Stimulated activated CD8-positive, alpha-beta memory T cell treated with anti-CD3 and anti-CD28 coated beads, Interleukin-7, amount 100 ng/mL, for 4 hours (primary cell): ENCODE measurements at places on chromosomes 2 and 18.

GRCh38 chr2:175567435-175568061 is 386.0 kb upstream of the ATP5MC3 start:
- no peak for DNase-seq

DNA sequence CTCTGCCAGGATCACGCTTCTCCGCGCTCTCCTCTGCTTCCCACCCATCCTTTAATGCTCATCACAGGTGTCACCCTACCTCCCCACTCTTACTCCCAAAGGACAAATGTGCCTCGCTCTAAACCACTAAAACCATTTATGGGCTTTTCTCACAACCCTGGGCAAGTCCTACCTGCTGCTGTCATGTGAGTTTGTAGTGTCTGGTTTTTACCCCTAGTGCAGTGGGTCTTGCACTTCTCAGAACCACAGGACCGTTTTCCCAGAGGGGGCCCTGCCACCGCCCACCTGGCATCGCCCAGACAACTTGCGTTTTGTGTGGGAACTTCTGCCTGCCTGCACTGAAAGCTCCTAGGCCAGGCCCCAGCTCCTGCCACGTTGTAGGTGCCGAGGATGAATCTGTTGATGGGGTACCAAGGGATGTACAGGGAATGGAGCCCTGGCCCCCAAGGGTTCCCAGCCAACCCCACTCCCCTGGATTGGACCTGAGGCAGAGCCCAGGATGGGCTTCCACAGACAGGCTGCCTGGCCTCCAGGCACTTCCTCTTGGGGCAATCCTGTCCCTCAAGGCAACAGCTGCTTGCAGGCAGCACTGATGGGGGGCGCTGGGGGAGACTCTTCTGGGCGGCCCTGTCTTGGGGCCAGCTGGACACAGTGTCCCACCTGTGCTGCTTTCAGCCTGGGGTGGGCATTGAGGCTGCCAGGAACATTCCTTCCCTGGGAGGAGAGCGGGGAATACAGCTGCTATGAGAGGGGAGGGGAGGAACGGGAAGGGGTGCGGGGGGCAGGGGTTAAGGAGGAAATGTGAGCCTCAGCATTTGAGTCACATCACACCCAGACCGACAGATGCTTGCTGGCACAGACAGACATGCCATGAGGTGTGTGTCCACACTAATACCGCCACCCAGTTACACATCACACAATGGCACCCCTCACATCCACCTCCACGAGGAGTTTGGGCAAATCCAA is 176.3 kb downstream of the ZFP36L2 start:
- DNase-seq = no peak

GRCh38 chr2:202858601-202859000 is 13.0 kb downstream of the ICA1L start:
- DNase-seq = no peak

DNA sequence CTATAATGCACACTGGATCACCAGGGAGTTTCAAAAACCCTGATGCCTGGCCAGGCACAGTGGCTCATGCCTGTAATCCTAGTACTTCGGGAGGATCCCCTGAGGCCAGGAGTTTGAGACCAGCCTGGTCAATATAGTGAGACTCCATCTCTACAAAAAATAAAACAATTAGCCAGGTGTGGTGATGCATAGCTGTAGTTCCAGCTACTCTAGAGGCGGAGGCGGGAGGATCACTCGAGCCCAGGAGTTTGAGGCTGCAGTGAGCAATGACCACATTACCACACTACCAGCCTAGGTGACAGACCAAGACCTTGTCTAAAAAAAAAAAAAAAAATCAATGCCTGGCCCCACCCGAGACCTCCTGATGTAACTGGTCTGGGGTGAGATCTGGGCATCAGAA is 137.2 kb downstream of the MTCL1 start:
- DNase-seq = no peak

- no peak for DNase-seq
These were observed 48.0 kb upstream of the ID2 start for GRCh38 chr2:8633735-8634313.

- no peak for DNase-seq
These were observed 36.2 kb upstream of the BMP10 start for GRCh38 chr2:68907232-68907919.

- no peak for DNase-seq
These were observed 132.2 kb upstream of the SMAD7 start for GRCh38 chr18:49082714-49083688.

GRCh38 chr2:67783026-67783425 is 279.8 kb downstream of the C1D start:
- no peak for DNase-seq

DNA sequence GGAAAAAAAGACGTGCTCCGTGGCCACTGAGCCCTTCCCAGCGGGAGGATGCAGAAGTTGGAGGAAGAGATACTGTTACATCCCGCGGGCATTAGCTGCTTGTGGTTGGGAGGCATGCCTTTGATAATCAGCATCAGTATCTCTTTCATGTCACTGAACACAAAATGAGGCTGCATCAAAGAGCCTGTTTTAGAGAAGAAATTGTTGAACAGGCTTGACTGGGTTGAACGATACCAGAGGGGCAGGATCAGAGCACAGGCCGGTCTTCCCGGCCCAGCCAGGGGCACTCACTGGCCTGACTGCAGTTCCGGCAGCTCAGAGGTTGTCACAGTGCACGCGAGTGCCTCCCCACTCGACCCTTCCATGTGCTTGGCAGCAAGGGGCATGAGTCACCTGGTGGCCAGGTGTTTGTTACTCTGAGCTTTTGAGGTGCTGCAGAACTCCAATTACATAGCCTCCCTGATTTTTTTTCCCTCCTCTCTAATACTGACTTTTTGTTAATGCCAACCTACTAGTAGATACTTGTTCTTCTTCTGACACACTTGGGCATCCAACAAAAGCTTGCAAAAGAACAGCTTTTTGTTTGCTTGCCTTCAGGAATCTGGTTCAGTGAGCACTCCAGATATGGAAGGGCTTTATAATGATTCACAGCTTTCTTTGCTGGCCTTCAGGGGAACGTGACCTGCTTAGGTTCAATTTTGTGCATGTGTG is 121.6 kb downstream of the VAPA start:
- no peak for DNase-seq

DNA sequence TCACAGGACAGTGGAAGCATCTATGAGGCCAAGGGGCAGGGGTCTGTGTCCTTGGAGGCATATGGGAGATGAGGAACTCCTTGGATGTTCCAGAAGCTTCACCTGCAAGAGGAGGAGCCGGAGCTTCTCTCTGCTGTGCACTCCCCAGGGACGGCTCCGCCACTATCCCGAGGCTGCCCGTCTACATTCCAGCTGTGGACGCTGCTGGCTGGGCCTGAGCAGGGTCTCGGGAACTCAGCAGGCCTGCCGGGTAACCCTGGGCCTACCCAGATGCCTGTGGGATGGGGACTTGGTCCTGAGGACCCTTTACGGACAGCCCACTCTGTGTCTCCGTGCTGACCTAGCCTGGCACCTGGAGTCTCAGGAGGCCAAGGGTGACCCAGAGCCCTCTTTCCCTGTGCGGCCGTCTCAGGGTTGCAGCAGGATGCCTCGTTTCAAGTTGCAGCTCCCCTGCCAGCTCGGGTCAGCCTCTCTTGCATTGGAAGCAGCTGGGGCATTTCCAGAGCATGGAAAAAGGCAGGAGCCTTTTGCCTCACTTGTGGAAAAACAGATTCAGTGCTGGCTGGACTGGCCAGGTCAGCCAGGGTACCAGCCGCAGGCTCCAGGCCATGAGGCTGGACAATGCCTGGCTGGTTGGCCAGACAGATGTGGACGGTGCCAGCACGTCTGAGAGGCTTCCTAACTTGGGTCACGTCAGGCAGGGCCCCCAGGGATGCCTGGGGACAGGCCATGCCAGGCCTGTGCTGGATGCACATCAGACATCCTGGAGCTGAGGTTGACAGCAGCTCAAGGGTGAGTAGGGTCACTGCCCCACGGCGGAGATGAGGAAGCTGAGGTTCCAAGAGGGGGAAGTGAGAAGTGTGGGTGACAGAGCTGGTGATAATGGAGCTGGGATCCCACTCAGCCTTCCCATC is 41.5 kb downstream of the SCTR start:
- DNase-seq = no peak

DNA sequence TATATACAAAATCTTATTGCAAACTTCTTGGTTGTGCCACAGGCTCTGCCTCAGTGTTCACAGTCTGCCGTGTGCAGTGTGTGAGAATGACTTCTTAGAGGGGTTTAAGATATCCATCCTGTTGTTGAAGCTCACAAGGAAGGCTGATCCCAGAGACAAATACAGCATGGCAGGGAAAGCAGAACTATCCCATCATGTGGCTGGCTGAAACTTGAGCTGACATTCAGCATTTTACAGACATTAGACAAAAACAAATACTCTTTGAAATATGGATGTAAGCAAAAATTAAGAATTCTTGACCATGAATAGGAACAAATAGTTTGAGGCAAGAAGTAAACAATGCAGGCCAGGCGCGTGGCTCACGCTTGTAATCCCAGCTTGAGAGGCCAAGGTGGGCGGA is 12.9 kb upstream of the PUM2 start:
- DNase-seq = no peak

DNA sequence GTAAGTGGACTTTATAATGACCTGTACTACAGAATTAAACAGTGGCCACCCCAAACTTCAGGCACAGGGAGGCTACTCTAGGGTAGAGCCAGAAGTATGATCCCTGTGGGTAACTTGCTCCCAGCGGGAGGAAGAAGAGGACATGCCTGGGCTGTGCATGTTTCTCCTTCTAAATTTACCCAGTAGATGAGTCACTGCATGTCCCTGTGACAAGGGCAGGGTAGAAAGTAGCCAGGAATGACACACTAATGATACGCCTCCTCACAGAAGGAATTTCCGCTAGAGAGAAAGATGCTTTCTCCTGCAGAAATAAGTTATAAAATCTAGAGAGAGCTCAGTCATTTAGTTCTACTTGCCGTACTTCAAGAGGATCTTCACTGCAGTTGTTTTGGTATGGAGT is 7.5 kb downstream of the ACYP2 start:
- no peak for DNase-seq

DNA sequence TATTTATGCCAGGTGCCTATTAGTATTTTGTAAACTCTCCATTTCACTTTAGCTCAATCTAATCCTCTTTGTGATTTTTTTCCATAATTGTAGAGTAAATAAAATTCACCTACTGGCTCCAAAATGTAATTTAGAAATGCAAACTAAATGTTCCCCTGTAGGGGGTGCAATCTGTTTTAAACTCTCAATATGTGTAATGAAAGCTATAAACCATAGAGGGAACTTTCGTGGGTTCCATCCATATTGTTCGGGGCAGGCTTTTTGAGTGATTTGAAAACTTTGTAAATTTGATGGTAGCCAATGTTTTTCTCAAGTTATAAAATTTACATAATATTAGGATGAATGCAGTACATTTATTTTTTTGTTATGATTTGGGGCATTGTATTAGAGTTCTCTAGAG is 49.4 kb downstream of the TSPYL6 start:
- DNase-seq = no peak

GRCh38 chr2:62505109-62505749 is 766 bp downstream of the TMEM17 start:
- DNase-seq = no peak

- no peak for DNase-seq
These were observed 183.3 kb upstream of the DOK6 start for GRCh38 chr18:69217196-69218000.

GRCh38 chr2:16155366-16155765 is 215.0 kb downstream of the MYCN start:
- no peak for DNase-seq

- no peak for DNase-seq
These were observed 165.5 kb downstream of the DDX1 start for GRCh38 chr2:15756882-15757819.

DNA sequence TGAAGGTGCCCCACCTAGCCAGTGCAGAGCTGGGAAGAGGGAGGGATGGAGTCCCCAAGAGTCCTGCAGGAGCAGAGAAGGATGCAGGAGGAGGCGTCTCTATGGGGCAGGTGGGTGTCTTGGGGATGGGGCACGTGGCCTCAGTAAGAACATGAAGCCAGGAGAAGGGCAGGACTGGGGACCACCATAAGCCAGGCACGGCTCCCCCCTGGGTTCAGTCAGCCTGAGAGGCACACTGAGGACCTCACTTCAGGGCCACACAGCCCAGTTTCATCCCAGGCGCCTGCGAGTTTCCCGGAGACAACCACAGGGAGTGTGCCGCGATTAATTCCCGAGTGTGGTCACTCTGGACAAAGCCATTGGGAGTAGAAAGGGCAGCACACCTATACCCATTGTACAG is 120.3 kb downstream of the GYPC start:
- DNase-seq = no peak

DNA sequence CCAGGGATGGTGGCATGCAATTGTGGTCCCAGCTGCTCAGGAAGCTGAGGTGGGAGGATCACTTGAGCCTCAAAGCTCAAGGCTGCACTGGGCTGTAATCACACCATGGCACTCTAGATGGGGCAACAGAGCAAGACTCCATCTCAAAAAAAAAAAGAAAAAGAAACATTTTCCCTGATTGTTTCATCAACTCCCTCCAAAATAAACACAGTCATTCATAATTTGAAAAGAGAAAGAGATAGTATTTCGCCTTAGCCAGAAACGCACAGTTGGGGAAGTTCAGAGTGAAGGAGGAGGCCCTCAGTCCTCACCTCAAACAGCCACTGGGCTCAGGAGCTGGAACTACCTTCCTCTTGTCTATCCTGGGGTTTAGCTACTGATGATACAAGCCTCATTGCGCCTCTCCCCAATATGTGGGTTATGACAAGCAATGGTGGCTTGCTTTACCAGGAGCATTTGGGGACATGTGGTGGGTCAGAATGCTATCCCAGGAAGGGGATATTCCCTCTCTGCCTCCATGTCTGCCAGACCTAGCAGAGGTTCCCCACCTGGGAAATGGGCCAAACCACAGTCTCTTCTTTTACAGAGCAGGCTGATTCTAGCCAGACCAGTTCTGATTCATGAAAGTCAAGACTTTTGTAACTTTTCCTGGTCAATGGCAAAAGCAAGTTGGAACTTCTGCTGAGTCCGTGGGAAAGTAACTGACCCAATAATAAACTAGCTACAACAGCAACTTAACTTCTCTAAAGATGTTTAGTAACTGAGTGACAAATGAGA is 22.2 kb upstream of the TMEM87B start:
- DNase-seq = no peak

- DNase-seq = no peak
These were observed 2.9 kb downstream of the CEP68 start for GRCh38 chr2:65059071-65059470.

DNA sequence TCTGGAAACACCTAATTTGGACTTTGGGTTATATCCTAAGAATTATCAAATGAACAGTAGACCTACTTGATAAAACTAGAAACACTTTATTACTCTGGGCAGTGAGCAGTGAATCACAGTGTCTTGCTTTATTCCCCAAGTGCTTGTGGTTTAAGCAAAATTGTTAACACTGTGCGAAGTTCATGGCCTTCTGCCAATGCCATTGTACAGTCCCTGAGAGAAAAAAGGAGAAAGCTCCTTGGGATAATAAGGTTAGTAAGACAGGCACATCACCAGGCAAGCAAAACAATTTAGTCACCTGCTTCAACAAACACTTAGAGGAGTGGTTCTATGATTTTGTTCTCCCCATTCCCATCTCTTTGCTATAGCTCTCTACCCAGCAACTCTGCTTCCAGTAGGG is 39.8 kb downstream of the ADCYAP1 start:
- DNase-seq = no peak
